ENCODE measurements at places on chromosomes 4 and X.

DNA sequence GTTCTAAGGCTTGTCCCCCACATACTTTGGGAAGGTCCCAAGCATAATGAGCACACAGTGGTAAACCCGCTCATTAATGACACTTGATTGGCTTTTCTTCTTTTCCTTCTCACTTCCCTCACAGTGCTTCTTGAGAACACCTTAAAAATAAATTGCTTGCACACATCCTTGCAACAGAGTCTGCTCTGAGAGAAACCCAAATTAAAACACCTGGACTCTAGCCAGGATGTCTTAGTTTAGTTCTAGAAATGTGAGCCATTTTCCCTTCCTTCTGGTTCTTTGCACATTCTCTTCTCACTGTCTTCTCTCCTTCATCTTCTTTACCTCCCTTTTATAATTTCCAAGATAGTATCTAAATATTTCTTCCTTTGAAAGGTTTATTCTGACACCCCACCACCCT is 35.3 kb upstream of the COX7B2 start:
- no peak for DNase-seq

DNA sequence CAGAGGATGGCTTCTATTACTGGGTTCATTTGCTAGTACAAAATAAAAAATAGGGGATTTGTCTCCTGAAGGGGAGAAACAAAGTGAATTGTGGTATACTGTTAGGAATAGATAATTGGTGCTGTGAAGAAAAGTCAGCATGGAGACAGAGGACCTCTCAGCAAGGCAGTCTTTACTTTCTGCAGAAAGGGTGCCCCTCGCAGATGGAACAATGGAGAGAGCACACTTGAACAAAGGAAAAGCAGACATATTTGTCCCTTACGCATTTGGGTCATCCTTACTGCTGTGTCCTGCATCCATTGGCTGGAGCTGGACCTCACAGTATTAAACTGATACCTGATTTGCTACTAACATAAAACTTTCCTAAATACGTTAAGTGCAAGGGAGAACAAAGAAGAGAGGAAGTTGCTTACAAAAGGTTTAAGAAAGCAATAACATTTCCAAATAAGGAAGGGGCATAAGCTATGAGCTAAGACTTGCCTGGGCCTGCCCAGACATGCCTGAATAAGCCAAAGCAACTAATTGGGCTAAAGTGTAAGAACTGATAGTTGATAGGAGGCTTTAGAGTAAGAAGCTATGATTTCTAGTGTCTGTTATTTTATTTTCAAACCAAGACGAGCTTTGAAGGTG is 83.8 kb downstream of the CCKAR start:
- no peak for DNase-seq

- DNase-seq = no peak
Observed at GRCh38 chr4:107896158-107896645, 35.1 kb upstream of the CYP2U1 start.

DNA sequence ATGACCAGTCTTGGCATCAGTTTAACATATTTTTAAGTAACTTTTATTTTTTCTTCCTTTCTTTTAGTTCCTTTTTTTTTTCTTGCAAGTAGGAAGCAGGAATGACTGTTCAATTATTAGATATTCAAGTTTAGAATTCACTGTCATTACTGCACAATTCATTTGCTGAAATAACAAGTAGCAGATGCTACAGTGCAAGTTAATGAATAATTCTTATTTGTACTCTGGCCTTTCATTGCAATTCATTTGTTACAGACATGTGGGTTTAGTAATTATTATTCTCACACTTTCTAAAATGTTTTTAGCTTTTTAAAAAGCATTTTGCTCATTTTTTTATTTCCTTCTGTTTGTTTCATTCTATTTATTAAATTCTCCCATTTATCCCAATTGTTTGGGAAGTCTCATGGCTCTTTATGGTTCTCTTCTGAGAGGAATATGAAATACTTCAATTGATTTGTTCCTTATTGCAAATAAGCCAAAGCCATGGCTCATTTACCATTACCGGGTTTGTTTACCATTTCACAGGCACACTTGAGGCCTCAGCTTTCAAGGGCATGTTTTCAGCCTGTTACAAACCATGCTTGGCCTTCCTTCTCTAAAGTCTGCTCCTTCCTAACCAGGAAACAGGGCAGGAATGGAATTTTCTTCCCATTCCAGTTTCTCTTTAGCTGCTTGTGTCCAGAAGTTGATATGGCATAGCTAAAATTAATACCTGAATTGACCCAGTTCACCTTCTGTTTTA is 4.6 kb upstream of the DCAF4L1 start:
- DNase-seq = no peak

DNA sequence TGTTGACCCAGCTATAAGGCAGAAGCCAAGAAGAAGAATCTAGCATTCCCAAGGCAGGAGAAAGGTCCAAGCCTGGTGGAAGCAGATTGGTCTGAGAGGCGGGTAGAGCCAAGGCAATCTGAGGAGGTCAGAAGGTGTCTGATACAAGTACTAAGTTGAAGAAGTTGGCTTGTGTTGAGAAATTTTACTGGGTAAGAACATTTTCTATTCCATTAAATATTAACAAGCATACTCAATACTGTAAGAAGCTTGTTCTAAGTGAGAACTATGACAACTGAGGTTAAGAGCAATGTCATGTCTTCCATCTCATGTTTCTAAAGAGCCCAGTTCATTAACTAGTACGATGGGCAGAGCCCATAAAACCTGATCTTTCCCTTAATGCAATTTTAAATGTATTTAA is 75.0 kb downstream of the FAM13A start:
- no peak for DNase-seq
